ENCODE measurements at places on chromosomes 12 and 14.

DNA sequence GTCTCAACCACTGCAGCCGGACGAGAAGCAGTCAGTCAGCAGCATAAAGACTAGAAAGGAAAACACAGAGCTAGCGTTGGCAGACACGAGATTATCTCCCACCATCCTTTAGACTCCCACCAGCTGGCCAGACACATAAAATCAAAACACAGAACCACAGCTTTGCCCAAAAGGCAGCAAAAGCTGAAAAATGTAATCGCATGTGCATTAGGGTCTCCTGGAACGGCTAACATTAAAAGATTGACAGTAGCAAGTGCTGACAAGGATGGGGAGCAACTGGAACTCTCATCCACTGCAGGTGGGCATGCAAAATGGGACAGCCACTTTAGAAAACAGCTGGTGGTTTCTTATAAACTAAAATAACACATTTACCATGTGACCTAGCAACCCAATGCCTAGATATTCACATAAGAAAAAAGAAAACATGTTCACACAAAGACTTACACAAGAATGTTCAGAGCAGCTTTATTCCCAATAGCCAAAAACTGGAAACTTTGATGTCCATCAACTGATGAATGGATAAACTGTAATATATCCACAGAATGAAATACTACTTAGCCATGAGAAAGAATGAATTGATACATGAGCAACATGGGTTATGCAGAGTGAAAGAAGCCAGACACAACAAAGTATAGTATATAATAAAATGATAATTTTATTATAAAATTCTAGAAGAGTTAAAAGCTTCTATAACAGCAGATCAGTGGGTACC, 37.7 kb downstream of the NCOR2 start:
- no peak for DNase-seq

DNA sequence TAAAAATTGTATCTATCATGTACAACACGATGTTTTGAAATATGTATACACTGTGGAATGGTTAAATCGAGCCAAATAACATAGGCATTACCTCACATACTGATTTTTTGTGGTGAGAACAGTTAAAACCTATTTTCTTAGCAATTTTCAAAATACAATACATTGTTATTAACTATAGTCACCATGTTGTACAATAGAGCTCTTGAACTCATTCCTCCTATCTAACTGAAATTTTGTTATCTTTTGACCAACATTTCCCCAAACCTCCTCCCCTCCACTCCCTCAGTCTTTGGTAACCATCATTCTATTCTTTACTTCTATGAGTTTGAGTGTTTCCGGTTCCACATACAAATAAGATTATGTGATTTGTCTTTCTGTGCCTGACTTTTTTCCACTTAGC, 6.8 kb upstream of the SLC38A2 start:
- DNase-seq: no peak

DNA sequence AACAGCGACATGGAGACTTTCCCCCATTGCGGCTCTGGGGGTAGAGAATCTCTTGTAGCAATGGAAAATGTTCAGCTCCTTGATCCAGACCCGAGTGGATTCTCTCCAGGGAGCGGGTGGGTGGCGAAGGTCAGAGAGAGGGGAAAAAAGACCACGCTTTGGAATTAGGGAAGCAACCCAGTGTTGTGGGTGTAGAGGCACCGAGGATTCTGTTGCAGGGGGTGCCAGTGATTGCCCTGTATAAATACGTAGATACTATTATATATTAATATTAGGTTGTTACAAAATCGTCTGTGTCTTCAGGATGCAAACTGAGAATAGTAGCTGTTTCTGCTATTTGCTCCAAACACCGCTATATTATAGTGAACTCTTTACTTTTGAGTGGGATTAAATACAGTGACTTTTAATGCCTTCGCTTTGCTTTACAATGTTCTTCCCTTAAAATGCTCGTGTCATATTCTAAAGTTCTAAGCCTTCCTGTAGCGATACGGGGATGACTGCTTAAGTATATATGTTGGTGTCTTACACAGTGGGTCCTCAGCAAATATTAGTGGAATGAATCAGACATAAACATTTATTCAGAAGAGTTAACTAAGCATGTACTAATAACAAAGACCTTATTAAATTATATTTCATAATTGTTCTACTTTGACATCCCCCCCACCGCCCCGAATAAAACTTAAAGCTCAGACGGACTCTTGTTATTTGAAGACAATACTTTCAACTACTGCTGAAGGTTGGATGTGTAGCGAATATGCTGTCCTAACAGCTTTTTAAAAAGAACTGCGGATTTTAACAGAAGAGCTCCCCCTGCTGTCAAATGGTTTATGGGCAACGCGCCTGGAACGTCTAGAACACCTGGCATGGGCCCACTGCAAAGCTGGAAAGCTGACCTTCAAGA, 136.4 kb upstream of the KRAS start:
- peak; percentile 88 for DNase-seq

DNA sequence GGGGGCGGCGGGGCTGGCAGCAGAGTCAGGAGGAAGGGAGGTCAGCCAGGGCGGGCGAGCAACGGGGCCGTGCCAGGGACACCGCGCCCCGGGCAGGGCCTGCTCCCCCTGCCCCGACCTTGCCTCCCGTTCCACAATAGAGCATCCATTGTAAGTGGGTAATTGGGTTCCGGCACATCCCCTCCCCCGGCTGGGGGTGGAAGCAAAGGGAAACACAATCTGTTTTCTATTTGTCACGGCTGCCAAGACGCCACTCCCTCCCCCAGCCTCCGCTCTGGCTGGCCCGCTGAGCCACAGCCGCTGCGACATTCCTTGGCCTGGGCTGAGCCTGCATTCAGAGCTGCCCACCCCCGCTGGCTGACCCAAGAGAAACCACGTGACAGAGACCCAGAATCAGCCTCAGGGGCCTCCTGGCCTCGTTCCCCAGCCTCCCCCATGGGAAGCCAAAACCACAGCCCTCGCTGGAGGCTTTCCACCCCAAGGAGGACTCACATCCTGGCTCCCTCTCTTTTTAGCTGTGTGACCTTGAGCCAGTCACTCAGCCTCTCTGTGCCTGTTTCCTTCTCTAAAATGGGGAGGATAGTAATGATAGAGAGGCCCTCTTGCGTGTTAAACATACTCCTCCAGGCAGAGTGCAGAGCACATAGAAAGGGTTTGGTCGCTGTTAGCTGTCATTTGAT, 117.6 kb downstream of the SCARB1 start:
- no peak for DNase-seq

DNA sequence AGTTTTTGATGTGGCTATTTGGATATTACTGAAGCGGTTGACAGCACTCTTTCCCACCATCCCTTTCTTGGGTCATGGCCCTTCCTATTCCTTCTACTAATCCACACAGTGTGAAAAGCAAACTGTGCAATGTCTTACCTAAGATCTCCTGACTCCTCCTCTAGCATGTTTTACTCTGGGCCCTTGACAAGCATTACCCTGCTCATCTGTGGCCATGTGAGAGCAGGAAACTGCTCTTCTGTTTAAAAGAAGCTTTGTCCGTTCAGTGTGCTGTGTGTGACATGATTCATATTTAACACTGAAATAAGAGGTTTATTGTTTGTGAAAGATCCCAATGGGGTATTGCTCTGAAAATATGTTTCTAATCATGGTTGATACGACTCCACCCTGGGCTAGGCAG, 1022.5 kb downstream of the AACS start:
- DNase-seq: no peak

- no peak for DNase-seq
Measured at GRCh38 chr14:76305268-76305826, 70.6 kb upstream of the ESRRB start.

- no peak for DNase-seq
Measured at GRCh38 chr14:104247336-104248202, 109.2 kb downstream of the KIF26A start.

- DNase-seq: no peak
Measured at GRCh38 chr14:71959055-71959454, 26.8 kb downstream of the RGS6 start.

- no peak for DNase-seq
Measured at GRCh38 chr14:68951800-68952530, 27.1 kb downstream of the ACTN1 start.

DNA sequence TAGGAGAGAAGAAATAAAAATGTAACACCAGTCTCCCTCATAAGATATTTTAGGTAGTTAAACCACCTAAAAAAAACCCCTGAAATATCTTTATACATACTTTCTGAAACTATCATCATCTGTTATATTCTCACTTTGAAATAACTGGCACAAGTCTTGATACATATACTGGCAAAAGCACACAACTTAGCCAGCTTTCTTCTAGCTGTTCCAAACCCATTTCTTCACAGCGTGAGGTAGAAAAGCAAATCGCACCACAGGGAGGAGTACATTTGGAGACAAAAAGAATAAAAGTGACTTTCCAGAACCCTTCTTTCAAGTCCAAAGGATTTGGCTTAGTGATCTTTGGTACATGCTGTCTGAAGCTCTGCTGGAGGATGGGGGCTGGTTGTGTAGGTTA, 78.5 kb downstream of the RERG start:
- no peak for DNase-seq

DNA sequence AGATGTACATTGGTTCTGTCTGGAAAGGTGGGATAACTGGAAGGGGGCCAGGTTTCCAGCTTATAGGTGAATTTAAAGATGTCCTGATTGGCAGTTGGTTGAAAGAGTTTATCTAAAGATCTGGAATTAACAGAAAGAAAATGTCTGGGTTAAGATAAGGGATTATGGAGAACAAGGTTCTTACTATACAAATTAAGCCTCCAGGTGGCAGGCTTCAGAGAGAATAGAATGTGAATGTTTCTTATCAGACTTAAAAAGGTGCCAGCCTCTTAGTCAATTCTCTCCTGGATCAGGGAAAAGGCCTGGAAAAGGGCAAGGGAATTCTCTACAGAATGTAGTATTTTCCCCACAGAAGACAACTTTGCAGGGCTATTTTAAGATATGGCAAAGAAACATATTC, 53.1 kb downstream of the CNTN1 start:
- no peak for DNase-seq

GRCh38 chr12:109115758-109116610, at the start of gene ACACB:
ACACB (plus strand) TSS chr12:109116587; CDS start chr12:109139406, 22,819 bp downstream.
- peak; percentile 68 for DNase-seq

DNA sequence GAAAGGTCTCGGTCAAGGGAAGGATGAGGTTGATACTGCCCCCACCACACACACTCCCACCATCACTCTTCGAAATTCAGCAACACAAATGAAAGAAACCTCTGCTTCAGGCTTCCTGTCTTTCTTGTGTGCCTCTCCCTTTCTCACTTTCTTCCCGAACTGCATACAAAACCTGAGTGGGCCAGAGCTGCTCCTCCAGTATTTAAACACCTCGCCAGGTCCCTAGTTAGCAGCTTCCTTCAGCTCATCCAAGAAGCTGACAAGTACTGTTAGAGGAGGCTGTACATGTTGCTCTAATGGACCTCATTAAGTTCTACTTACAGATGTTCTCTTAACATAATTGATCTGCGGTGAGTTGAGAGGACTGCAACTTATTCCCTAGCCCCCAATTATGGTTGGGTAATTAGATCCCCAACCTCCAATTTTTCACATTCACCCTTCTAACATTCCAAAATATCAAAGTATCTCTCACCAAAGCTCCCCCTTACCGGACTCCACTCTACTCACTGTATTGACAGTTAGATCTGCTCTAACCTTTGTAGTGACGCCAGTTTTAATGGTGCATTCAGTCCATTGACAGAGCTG, 4.1 kb upstream of the LMO3 start:
- DNase-seq: no peak

DNA sequence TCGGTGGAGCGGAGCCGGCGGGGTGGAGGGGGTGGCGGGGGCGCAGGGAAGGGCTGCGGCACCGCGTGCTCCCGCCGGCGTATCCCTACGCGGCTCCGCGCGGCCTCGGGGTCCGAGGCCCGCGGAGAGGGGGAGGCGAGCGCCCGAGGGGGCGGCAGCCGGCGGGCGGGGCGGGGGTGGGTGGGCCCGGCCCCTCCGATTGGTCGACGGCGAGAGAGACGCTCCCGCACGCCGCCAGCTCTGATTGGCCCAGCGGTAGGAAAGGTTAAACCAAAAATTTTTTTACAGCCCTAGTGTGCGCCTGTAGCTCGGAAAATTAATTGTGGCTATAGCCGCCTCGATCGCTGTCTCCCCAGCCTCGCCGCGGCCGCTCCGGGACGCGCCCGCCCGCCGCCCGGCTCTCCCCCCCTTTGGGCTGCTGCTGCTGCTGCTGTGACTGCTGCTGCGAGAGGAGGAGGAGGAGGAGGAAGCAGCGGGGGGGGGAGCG, at the start of gene FOXG1:
TSS of gene FOXG1 (plus strand) at position 319 of the 487 bp plus-strand sequence. CDS start 493 bp downstream, outside the sequence.
- no peak for DNase-seq

GRCh38 chr12:106070611-106071010, 68.1 kb downstream of the NUAK1 start:
- no peak for DNase-seq

- DNase-seq: no peak
Measured at GRCh38 chr12:113286712-113287111, 48.2 kb downstream of the SLC8B1 start.

- peak; percentile 50 for DNase-seq
Measured at GRCh38 chr12:95473231-95473883, 595 bp upstream of the METAP2 start.

DNA sequence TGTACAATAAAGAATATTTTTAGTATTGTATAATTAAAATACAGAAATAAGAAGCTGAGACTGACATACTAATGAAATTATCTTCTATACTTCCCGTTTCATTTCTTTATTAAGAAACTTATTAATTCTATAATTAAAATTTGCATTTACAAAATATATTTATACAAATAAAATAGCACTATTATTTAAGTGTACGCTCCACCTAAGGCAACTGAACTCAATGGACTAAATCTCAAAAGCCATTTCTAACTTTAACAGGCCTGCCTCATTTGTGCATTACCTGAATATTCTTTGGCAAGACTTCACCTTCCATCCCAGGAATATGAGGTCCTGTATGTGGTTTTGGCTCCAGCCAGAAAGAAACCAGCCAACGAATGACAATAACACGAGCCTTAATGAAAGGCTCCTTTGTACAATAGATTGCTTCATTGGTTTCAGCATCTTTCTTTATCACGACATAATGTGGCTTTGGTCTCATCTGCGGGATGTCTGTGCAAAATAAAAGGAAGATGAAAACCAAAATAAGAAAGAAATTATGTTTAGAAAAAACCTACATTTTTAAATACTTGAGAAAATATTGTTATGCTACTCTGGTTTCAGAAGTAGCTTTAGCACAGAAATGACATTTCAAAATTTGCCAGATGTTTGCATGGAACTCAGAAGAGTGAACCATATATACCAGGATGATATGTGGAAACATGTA, 58.7 kb downstream of the RALGAPA1 start:
- no peak for DNase-seq

DNA sequence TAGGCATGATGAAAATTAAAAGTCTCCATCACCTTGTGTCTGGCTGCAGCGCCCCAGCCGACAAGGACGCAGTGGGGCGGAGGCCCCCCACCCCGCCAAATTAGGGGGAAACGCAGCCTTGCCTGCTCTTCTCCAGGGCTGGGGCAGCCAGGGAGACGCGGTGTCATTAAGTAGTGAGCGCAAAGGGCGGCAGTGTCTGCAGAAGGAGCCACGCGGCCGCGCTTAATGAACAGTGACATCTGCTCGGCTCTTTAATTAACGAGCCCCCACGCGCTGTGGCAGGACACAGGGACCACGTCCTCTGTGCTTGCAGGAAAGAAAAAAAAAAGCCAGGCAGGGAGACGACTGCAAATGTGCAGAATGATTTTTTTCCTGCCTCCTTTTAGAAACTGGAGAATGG, 93.4 kb upstream of the NCOR2 start:
- no peak for DNase-seq
